ENCODE measurements at places on chromosomes 3 and 15.

DNA sequence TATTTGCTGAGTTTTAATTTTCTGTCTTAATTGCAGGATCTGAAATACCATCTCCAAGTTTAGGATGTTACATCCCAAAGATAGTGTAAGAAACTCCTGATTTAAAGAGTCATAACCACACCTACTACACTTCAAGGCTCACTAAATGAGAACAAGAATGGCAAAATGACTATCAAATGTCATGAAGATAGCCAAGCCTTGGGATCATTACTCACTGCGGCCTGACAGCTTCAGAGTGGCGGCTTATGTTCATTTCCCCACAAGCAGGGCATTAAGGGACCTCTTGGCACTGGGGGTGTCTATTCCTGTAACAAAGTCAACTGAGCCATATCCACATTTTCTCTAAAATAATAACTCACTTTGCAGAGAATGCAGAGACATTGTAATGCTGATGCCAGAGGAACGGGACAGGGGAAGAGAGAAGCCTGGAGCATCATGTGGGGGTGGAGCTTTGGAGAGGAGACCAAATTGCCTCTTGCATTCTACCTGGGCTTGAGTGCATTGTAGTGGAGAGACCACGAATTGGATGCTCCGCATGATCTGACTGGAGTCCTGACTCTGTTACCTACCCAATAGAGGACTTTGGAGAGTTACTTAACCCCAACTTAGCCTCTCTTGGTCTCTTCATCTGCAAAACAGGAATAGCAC is 219.2 kb downstream of the OPA1 start:
- no peak for DNase-seq

GRCh38 chr15:99749386-99749785 is 16.1 kb upstream of the LYSMD4 start:
- no peak for DNase-seq

DNA sequence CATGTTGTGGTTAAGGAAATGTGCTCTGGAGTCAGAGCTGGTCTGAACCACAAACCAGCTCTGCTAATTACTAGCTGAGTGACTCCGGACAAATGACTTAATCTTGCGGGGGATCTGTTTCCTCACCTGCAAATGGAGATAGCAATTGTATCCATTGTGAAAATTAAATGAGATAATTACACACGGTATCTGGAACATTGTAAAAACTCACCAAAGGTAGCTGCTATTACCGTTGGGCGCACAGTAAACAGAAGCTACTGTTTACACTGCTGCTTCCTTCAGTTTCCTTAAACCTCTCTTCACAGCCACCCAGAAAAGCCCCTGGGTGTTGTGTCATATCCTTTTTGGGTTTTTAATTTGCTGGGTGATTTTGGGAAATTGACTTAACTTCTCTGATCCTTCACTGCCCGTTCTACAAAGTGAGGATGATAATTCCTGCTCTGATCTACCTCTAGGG is 107.8 kb downstream of the MEGF11 start:
- DNase-seq, result no peak

GRCh38 chr3:12473511-12473910 is 10.8 kb upstream of the TSEN2 start:
- no peak for DNase-seq

DNA sequence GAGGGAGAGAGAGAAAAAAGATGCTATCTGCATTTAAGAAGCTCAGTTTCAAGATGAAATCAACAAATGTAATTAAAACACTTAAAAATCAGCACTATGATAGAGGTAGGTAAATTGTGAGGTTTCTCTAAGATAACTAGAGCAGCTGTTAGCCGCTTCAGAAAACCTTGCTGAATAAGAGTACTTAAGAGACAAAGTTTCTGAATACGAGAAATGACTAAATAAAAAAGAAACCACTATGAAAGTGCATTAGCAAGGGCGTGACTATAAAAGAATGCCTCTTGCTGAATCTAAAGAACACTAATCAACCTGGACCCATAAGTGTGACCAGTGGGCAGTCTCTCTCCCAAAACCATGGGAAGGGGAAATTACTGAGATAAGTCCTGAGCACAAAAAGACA is 41.8 kb downstream of the IQCB1 start:
- no peak for DNase-seq

DNA sequence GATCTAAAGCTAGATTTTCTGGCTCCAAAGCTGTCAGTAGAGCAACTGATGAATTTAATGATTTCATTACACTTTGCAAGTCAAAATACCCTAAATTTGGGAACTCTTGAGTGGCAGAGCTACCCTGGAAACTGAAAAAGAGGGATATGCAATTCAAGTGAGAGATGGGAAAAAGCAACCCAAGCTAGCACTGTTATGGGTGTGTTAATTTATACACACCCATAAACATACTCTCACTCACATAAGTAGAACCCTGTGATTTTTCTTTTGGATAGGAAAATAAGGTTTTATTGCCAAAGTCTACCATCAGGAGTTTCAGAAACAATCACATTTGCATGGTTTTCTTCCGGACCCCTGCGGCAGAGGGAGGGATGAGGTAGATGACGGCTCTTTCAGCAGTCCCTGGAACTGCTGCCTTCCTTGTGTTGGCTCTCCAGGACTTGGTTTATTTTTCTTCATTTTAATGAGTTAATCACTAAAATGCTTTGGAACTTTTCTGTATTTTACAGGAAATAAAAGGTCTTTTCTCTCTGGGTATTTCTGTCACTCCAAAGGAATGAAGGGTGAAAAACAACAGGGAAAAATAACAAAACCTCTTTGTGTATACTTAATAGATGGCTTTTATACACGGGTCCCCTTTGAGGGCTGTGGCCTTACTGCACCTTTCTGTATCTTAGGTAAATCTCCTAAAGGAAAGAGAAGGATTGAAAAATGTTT is 63.8 kb downstream of the TTC23 start:
- no peak for DNase-seq

- DNase-seq, result no peak
Measured at GRCh38 chr15:32774022-32774421, 56.2 kb downstream of the GREM1 start.

DNA sequence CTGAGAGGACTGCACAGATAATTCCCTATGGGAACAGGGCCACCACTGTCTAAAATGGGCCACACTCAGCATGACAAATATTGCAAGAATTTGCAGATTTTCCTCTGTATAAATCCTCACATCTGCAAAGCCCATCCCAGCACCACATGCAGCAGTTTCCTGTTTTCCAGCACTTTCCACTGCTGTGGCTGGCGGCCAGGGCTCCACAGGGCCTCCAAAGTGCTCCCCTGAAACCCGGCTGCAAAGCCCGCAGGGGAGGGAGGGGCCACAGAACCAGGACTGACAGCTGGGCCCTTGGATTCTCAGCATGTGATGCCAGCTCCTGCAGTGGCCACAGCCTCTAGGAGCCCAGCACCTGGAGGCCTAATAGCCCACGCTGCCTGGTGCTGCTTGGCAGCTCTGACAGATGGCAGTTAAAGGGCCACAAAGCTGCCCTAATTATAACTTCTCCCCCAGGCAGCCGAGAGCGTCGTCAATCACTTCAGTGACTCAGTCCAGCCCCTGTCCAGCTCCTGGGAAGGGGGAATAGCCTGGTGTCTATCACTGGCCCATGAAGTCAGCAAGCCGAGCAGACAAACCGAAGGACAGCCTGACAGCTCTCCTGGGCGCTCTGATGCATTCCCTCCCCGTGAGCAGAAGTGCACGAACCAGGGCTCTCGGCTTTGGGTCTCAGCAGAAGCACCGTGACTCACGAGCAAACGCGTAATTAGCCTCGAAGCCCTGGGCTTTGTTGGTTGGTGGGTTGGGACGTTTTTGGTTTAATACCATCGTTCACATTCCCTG is 4.7 kb downstream of the LRRC15 start:
- peak; percentile 85 for DNase-seq

DNA sequence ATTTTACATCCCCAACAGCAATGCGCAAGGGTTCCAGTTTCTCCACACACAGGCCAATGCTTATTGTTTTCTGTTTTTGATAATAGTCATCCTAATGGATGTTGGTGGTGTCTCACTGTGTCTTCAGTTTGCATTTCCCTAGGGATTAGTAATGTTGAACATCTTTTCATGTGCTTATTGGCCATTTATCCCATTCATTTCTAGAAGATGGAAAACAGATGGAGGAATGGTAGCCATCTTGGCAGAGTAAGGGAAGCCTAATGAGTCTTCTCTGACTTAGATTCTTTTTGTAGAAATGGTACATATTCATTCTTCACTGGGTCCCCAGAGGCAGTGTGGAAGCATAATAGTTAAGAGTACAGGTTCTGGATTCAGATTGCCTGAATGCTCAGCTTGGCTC is 46.8 kb upstream of the SRGAP3 start:
- DNase-seq, result no peak

GRCh38 chr15:94704421-94704820 is 473.1 kb downstream of the MCTP2 start:
- no peak for DNase-seq

- DNase-seq, result no peak
Measured at GRCh38 chr15:59685737-59686297, 3.3 kb downstream of the BNIP2 start.

DNA sequence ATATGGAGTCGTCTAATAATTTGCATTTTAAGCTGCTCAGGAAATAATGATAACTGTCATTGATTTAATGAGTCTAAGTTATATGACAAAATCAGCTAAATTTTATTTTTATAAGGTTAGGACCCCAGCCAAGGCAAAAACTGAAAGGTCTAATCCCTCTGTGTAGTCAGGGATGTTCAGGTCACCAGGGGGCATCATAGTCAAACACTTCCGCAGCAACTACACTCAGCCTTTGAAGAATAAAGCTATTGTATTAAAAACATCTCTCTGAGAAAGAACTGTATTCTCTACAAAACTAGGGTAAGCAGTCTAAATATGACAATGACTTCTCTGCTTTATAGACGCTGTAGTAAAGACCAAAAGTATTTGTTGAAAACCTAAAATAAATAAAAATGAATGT is 15.0 kb downstream of the INTS14 start:
- no peak for DNase-seq

- DNase-seq, result no peak
Measured at GRCh38 chr15:76253691-76254473, 57.4 kb downstream of the ETFA start.

GRCh38 chr3:183698318-183698751 is 738 bp downstream of the YEATS2 start:
- DNase-seq, result peak; percentile 58

GRCh38 chr15:69489073-69489571 is 36.5 kb downstream of the RPLP1 start:
- no peak for DNase-seq

GRCh38 chr15:36039996-36040572 is 494.1 kb upstream of the DPH6 start:
- no peak for DNase-seq

- DNase-seq, result no peak
Measured at GRCh38 chr3:25849641-25850385, 59.9 kb downstream of the OXSM start.

DNA sequence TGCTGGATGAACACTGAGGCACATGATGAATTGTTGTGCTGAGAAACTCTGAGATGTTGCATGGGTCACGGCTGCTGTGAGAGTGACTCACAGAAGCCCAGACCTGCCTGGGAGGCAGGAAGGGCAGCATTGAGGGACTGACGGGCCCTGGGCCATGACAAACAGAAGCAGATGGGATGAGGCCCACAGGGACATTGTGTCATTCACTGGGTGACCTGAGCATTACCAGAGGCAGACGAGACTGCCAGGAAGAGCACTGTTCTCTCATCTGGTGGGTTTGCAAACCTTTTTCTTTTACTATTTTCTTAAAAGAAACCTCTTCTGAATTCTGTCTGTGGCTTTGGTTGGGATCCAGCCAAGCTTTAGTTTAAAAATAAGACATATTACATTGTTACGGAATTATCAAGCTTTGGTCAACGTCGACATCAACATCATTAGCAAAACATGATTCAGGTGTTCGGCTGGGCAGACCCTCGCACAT is 67.8 kb downstream of the BDH1 start:
- DNase-seq, result no peak

GRCh38 chr3:9390265-9390888 is 7.0 kb upstream of the SETD5 start:
- DNase-seq, result no peak

DNA sequence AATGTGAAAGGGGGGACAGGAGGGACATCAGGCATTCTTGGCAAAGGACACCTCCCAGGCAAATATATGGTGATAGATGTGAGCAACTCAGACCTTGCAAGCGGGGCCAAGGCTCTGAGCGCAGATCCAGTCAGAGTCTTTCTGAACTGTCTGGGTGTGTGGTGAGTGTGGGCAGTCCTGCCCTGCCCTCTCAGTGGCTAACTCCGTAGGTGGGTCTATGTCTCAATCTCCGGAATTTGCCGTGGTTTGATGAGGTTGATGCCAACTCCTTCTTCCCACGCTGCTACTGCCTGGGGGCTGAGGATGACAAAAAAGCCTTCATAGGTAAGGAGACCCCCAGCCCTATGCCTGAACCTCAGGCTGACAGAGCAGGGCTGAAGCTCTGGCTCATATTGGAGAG is 7.4 kb downstream of the TTLL3 start:
- DNase-seq, result no peak

GRCh38 chr3:131402391-131403039 is 20.9 kb downstream of the NUDT16 start:
- DNase-seq, result no peak

GRCh38 chr3:180827171-180827570 is 85.3 kb upstream of the FXR1 start:
- DNase-seq, result no peak

- DNase-seq, result no peak
Measured at GRCh38 chr3:45488591-45488990, 100.2 kb downstream of the LARS2 start.

- no peak for DNase-seq
Measured at GRCh38 chr3:6172871-6173642, 687.9 kb upstream of the GRM7 start.

GRCh38 chr3:184059424-184059823 is 6.6 kb downstream of the HTR3C start:
- DNase-seq, result no peak

GRCh38 chr3:187104933-187105332 is 34.4 kb downstream of the RPL39L start:
- DNase-seq, result no peak

DNA sequence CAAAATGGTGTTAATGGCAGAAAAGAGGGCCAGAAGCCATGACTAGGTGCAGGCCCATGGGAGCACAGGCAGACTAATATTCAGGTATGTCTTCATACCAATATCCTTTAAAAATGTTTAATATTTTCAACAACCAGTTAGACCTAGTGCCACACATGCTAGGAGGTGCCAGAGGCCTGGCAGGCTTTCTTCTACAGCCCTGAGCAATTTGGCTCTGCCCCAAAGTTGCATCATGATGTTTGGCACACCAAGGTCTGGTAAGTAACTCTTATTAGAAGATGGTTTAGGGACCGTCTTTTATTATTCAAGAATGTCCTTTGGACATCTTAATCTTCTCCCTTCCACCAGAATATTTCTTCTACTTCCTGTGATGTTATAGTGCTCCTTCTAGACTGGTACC is 34.8 kb downstream of the MITF start:
- no peak for DNase-seq

- no peak for DNase-seq
Measured at GRCh38 chr3:15682561-15683185, 81.1 kb downstream of the BTD start.

GRCh38 chr3:186273586-186273985 is 88.4 kb downstream of the DGKG start:
- no peak for DNase-seq
